Small intestine (tissue), 16 donors: ENCODE measurements at places on chromosomes 2 and 18.

GRCh38 chr2:174495365-174496012, 8.7 kb upstream of the GPR155 start:
- no peak for DNase-seq

DNA sequence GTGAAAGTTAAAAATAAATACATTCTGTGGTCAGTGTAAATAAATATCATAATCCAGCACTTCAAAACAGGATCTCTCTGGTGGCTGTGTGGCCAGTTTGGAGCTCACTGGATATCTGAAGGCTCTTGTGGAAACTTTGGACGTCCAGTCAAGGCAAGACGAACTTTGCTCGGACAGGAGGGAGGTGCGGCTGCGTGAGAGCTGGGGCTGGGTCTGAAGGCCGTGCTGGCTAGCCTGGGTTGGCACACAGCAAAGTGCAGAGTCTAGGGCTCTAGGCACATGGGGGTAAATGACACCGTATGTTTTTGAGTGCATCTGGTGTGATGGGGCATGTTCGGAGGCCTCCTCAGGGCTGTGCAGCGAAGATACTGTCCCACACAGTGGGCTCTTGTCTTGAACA, 78.9 kb upstream of the TXNDC2 start:
- peak; percentile 95 for DNase-seq

GRCh38 chr2:27123302-27124150, at the start of gene ABHD1:
Gene ABHD1 (plus strand): TSS chr2:27123815. CDS start chr2:27123949, 134 bp downstream.
- DNase-seq, result peak; percentile 49

DNA sequence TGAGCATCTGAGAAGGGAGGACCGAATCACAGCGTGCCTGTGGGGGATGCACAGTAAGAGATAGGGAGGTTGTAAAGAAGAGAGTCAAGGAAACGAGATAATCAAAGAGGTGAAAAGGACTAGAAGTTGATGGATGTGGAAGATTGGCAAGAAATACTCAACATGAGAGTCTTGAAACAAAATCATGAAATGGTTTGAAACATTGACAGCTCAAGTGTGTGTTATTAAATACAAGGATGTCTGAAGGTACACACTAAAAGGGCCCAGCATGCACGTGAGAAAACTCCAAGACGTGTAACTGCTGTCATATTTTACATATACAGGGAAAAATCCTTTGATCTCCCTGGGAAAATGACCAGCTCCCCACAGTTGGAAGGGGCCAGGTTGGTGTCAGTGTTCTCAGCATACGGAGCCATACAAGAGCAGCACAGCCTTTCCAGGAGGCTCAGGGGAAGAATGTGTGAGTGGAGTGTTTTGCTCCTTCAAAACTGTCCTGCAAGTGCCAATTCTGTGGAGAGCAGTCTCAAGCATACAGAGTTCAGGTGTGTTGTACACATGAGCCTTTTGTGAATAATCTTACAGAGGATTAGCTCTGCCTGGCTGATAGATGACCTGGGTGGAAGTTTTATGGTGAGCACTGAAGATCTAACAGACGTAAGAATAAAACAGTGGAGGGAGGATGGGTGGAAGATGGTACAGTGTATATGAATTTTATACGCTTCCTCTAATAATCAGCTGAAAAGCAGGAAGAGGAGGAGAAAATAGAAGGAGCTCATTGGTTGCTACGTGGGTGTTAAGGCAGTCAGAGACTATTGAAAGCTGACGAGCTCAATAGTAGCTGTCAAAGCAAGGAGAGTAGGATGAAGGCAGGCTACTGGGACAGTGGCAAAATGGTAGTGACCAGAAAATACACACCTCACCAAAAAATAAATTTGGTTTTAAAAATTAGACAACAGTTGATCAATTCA, 126.8 kb downstream of the ATP9B start:
- no peak for DNase-seq

DNA sequence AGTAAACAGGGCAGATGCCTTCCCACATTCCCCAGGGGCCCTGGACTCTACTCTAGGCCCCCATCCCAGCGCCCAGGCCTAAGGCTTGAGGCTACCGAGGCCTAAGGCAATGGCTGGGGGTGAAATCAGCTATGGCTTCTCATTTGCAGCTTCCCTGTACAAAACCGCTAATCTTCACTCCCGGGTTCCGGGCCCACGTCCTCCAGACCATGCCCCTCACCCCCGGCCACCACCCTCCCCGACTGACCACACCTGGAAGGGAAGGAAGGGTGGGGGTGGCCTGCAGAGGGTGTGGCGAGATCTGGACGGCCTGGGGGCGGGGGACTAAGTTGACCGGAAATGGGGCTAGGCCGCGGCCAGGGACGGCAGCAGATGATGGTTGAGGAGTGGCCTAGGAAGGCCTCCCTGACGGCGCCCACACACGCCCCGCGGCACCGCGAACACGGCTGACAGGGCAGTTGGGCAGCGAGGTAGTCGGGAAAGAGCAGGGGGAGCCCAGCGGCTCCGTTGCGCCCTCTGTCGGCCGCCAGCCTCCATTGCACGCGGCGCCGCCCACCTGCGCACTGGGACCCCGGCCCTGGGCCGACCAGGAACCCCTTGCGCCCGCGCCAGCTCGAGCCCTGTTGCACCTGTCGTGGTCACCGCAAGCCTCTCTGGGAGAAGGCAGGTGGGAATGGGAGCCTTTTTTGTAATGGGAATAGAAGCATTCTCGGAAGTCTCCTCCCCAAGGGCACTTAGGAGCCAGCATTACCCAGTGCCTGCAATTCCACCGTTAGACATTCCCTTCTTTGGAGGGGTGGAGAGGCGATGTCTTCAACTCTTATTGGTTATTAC, 117.1 kb upstream of the STPG4 start:
- DNase-seq, result peak; percentile 76

- no peak for DNase-seq
Observed at GRCh38 chr2:65417509-65418085, 14.8 kb downstream of the SPRED2 start.

DNA sequence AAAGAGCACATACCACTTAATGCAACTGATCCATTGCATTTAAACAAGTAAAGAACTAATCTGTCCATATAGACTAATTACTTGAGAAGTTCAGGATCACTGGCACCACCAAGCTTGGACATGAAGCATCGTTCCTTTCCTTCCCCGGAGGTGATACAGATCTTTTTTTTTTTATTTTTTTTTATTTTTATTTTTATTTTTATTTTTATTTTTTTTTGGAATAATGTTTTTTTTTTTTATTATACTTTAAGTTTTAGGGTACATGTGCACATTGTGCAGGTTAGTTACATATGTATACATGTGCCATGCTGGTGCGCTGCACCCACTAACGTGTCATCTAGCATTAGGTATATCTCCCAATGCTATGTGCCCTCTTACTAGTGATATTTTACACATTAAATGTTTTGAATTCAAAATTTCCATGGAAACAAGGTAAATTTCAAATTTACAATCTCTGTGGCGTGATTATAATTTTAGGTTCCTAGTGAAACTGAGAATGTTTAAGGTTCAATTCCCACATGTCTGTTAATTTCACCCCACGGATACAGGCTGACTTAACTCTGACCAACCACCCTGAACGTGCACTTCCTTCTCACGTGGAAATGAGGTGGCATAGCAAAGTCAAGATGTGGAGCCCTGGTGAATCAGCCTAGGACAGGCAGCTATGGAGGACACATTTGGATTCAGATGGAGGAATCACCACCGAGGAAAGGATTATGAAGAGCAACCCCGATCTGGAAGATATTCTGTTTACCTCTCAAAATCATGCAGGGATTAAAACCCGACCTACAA, 101.6 kb upstream of the THOC1 start:
- no peak for DNase-seq

DNA sequence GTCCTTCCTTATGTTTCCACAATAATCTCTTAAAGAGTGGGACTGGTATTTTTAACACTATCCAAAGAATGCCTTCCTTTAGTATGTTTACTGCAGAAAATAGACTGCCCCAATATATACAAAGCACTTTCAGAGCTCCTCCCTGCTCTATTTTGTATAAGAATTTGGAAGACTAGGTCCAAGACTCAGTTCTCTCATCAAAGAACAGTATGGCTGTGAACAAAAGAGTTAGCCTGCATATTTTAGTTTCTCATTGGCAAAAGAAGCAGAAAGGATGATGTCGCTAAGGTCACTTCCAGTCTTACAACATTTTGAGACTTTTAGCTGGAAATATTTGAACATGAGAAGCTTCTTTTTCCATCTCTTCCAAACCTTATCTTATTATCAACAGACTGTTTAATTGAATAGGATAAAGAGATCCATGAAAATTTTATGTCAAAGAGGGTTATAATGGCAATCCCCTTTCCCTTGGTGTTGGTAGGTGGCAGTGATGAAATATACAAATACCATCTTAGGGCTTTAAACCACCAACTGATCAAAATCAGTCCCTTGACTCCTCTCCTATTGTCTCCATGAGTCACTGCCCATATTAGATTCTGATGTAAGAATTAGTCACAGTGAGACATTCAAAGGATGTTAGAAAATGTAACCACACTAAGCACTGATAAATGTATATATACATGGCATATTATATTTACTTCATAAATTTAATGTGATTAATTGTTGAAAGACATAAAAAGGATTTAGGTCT, 266.9 kb upstream of the DSEL start:
- DNase-seq, result no peak

- DNase-seq, result no peak
Observed at GRCh38 chr2:67565761-67566160, 168.6 kb downstream of the ETAA1 start.

- DNase-seq, result no peak
Observed at GRCh38 chr2:219871351-219871750, 243.9 kb downstream of the SLC4A3 start.

DNA sequence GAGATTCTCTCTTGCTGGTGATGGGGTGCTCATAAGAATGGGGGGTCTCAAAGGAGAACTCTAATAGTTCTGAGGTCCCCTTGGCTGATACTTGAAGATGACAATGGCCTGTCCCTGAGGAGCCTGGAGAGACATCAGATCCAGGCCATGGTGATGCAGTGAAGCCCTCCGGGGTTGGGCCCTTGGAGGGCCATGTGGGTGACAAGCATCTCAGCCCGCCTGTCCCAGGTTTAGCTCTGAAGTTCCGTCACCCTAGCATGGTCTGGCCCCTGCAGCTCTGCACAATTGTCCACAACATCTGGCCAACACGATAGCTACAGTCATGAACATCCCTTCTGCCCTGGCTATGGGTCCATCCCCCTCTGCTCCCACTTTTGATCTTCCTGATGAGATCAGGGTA, 202.8 kb upstream of the HS6ST1 start:
- no peak for DNase-seq

- no peak for DNase-seq
Observed at GRCh38 chr2:143379955-143380354, 250.7 kb downstream of the ARHGAP15 start.

GRCh38 chr2:68689553-68690537, 44.8 kb upstream of the ARHGAP25 start:
- DNase-seq, result no peak

- DNase-seq, result peak; percentile 47
Observed at GRCh38 chr2:134320930-134321329, 67.1 kb downstream of the MGAT5 start.

DNA sequence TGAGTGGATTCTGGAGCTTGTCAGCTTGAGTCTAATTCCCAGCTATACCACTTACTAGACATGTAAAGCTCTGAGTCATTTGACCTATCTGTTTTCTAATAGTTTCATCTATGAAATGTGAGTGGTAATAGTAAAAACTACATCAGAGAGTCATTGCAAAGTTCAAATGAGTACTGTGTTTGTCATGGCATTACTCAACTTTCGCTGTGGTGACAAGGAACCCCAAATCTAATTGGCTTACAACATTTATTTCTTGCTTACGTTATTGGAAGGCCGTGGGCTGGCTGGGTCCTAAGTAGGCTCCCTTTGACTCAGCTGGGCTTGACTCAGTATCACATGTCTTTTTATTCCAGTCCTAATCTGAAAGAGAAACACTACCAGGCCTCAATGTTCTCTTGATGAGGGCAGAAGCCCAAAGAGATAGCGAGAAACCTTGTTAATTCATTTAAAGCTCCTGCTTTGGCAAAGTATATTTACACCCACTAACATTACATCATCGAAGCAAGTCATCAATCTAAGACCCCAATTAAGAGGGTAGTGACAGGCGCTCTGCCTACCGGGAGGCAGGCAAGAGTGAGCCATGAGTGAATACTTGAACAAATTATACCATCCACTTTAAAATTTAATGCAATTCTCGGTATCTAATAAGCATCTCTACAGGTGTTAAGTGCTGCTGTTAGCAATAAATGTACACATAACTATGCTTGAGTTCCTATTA, 431.8 kb upstream of the SPHKAP start:
- DNase-seq, result no peak

GRCh38 chr2:68251855-68252399, 405 bp downstream of the PPP3R1 start:
- DNase-seq, result peak; percentile 22

DNA sequence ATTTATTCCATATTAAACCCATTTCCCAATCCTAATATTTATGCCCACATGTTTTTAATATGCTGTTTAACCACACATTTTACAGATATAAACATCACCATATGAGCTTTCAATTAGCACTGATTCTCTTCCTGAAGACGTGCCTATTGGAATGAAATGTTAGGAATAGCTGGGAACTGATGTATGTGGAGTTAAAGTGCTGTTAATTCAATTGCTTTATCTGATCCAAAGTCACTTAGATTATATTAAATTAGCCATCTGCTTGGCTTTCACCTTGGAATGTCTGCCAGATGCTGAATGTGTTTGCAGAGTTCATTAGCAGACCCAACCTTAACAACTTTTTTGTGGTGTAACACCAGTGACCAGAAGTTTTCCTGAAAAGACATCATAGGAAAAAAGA, 942.9 kb upstream of the KLHL29 start:
- no peak for DNase-seq

DNA sequence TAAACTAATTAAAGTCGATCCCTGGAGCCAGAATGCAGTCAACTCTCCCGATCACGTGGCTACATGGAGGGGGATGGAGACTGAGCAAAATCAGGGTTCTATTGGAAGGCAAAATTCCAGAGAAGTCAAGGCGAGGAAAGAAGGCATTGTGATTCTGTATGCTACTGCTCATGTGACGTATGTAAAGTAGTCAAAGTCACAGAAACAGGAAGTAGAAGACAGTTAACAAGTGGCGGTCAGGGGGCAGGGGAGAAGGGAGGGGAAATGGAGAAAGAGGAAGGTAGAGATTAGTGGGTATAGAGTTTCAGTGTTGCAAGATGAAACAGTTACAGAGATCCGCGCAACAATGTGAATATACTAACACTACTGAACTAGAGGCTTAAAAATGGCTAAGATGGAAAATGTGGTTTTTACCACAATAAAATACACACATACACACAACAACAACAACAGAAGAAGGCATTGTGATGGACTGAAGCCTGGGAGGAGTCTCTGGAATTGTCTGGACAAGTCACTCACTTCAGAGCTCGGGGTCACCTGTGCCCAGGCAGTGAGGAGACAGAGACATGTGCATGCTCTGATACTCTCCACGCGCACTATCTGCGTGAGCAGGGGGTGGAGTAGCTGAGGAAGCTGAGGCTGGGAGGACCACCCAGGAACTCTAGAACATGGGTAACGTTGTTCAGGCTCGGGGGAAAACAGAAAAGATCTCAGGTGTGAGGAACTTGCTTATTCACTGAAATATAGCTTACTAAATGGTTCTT, 89.9 kb upstream of the CDCA7 start:
- peak; percentile 43 for DNase-seq

GRCh38 chr2:187951470-187952218, 340.0 kb upstream of the GULP1 start:
- no peak for DNase-seq
